ENCODE measurements at places on chromosomes 2 and 18.

DNA sequence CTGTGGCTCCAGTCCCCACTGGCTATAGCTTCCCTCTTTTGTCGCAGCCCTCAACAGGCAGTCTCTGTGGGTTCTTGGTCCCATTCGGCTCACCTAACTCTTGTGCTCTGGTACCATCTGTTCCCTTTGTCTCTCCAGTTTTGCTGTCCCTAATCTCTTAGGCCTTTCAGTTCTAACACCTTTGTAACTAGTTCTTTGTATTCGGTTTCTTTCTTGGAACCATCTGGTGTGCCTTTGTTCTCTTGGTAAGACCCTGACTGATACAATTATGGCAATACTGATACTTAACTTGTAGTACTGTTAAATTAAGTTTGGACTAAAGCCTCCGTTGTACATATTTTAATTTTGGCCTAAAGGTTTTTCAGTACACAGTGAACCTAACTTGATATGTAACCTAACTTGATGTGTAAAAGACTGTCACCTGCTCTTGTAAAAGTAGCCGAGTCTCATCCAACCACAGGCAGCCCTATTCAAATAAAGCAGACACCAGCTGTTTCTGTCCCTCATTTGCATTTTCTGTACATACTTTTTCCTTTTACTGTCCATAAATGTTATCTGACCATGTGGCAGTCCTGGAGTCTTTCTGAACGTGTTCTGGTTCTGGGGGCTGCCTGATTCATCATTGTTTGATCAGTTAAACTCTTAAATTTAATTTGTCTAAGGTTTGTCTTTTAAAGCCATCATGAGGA is 4.8 kb upstream of the MRPL44 start:
- no peak for DNase-seq

DNA sequence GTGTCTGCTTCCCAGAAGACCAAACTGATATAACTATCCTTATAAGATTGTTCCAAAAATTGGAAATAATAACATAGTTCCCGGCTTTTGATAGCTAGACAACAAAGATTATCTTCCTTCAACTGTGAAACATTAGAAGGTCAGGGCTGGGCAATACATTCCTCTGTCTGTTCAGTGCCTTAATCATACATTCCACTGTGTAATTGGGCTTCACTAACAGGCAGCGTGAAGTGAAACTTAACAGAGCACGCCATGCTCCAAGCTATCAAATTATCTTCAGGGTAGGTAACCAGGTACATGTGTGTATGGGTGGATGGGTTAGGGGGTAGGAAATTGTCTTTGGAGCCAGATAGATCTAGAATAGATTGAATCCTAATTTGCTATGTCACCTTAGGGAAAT is 23.5 kb upstream of the ARL5A start:
- no peak for DNase-seq

DNA sequence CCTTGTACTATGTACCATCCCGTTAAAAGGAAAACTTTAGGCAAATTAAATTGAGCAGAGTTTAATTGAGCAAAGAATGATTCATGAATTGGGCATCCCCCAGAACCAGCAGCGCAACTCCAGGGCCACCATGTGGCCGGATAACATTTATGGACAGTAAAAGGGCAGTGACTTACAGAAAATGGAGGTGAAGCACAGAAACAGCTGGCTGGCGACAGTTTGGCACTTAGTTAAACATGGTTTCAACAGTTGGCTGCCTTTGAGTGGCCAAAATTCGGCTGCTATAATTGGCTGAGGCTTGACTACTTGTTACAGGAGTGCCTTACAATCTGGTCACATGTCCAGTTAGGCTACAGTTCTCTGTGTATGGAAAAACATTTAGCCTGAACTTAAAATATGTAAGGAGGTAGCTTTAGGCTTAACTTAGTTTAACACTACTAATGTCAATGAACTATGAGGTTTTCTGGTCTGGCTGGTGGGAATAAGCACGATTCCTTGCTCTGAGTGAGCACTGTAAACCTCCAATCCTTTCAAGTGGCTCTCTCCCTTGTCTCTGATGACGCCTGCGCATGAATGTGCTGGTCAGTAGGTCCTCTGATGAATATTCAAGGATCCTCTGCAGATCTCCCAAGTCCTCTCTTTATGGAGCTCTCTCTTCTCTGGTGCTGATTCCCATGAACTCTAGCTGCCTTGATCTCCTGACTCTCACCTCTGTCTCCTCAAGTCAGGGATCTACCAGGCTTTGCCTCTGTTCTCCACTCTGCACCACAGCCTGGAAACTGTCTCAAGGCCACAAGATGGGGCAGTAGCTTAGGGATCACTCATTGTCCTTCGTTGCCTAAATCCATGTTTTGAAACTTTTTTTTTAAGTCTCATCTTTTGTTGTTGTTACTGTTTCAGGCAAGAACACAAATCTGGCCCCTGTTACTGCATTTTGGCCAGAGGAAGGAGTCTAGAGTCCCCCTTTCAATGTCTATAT is 24.4 kb upstream of the RAB31 start:
- DNase-seq: peak; percentile 90

DNA sequence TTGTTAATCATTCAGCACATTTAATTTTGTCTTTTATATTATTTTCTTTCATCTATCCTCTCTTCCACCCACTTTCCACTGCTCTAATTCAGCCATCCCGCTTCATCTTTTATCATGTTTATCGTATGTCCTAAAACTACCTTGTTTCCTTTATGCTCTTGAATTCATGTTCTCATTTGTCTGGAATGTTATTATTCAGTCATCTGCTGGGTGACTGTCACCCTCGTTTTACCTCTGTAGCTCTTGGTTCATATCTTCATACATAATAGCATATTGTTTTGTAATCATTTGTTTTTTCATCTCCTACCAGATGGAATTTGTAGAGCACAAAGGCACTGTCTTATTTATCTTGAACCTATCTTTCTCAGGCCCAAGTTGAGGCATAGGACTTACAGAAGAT is 37.0 kb downstream of the SMCHD1 start:
- DNase-seq: no peak

DNA sequence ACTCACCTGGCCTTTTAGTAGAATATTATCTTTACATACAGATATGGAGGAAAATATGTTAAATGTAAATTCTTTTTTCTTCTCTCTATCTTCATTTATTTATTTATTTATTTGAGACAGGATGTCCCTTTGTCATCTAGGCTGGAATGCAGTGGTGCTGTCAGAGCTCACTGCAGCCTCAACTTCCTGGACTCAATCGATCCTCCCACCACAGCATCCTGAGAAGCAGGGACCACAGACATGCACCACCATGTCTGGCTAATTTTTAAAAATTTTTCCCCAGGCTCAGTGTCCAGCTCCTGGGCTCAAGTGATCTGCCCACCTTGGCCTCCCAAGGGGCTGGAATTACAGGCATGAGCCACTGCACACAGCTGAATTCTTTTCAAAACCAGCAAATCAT is 20.3 kb downstream of the KYNU start:
- DNase-seq: no peak
